Pancreas (tissue), 10 donors: ENCODE measurements at places on chromosomes 1 and 21.

DNA sequence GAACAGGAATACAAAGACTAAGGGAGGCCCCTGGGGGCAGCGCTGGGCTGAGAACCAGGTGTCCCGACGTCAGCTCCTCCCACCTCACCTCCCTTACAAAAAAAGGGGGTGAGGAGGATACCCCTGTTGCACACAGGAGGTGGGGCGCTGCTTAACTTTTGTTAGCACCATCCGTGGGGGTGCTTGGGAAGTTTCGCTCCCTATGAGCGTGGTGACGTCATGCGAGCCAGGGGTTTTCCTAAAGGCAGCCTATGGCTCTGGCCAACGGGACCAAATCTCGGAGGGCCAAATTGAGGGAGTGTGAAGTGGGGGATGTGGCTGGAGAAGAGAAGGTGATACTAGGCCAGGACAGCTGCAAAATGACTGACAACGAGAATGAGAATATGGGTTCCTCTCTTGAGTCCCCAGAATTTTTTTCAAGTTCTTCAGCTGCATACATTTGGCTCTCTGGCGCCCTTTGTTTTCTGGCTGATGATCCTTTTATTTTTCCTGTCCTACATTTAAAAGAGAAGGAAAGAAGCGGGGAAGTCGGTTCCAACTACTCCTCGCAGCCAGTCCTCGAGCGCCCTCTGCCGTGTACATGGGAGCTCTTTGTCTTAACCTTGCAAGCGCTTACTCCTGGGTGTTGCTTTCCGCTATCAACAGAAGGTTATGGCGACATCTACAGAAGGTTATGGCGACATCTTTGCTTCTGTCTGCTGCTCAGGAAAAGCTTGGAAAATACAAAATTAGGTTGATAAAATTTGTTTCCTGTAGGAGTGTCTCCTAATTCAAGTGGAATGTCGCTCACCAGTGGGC, 48.0 kb upstream of the ZC3H11B start:
- no peak overlapping the region for H3K27ac ChIP-seq
- no peak overlapping the region for H3K4me3 ChIP-seq
- DNase-seq = peak; percentile 83
- H3K4me1 ChIP-seq = no peaks in the 10 kb centered on the region

GRCh38 chr1:115377411-115377810, 39.4 kb upstream of the NGF start:
- H3K27ac ChIP-seq = no peak overlapping the region
- H3K4me3 ChIP-seq = no peak overlapping the region
- H3K36me3 ChIP-seq = no peaks in the 10 kb centered on the region

GRCh38 chr1:87686136-87686495, 357.4 kb downstream of the LMO4 start:
- no peak for DNase-seq
- H3K27ac ChIP-seq = no peak overlapping the region
- no peaks in the 10 kb centered on the region for H3K36me3 ChIP-seq
- peaks cover 8% of the 10 kb centered on the region for H3K4me1 ChIP-seq

GRCh38 chr1:176211396-176212165, 4.5 kb upstream of the COP1 start:
- H3K4me1 ChIP-seq = peaks cover 1% of the 10 kb centered on the region
- no peak overlapping the region for H3K4me3 ChIP-seq
- peak overlapping the region; percentile 31 for H3K27ac ChIP-seq

DNA sequence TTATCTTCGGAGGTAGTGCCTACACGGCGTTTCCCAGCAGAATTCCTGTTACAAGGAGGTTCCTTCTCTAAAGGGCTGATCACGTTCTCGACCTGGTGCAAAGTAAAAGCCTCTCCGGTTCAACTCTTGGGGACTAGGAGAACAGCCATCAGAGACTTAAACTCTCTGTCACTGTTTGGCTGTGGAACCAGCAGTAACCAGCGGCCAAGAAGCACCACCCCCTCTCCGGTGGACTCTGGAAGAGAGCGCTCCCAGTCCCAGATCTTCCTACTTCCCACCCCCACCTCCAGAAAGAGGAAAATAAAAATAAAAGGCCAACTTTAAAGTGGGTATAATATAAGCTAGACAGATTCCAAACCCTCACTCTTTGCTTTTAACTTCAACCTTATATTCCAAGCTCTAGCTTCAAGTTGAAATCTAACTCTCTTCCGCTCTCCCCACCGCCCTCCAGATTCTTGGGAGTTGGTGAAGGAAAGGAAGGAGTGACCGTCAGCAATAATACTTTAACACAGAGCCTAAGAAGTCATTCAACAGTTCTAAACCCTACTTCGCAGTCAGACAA, 2.9 kb downstream of the BRINP3 start:
- peaks cover 5% of the 10 kb centered on the region for H3K27me3 ChIP-seq
- H3K4me3 ChIP-seq = peak overlapping the region; percentile 1
- H3K4me1 ChIP-seq = peaks cover 4% of the 10 kb centered on the region
- DNase-seq = no peak
- H3K27ac ChIP-seq = no peak overlapping the region
- no peaks in the 10 kb centered on the region for H3K36me3 ChIP-seq

- no peak overlapping the region for H3K27ac ChIP-seq
- peaks cover 21% of the 10 kb centered on the region for H3K4me1 ChIP-seq
- H3K36me3 ChIP-seq = no peaks in the 10 kb centered on the region
- no peaks in the 10 kb centered on the region for H3K27me3 ChIP-seq
- DNase-seq = no peak
- no peak overlapping the region for H3K4me3 ChIP-seq
These were observed 8.7 kb upstream of the ECE1 start for GRCh38 chr1:21298981-21299391.

DNA sequence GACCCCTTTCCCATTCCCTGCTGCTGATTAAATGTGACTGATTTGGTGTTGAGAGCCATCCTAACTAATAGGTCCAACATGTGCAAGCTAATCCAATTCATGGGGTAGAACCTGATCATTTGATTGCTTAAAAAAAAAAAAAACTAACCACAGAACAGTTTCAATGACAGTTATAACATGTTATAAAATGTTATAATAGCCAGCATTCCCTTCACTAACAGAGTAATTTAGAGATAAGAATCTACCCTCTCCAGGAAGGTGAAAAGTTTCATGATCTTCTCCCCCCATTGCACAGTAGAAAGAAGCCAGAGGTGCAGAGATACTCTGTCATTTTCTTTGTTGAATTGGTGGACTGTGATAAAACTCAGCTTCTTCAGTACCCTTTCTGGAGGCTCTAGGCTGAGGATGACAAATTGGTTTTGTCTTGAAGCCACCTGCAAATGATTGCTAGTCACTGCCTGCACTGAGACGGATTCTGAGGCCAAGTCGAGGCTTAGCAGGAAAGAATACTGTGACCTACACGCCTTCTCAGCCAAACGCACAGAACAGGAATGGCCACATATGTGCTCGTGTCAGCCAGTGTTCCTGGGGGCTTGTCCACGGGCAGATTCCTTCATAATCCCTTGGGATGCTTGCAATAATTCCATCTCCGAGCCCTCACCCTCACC, 215.7 kb upstream of the IRF2BP2 start:
- no peaks in the 10 kb centered on the region for H3K36me3 ChIP-seq
- no peak for DNase-seq
- H3K27me3 ChIP-seq = no peaks in the 10 kb centered on the region
- no peak overlapping the region for H3K27ac ChIP-seq

DNA sequence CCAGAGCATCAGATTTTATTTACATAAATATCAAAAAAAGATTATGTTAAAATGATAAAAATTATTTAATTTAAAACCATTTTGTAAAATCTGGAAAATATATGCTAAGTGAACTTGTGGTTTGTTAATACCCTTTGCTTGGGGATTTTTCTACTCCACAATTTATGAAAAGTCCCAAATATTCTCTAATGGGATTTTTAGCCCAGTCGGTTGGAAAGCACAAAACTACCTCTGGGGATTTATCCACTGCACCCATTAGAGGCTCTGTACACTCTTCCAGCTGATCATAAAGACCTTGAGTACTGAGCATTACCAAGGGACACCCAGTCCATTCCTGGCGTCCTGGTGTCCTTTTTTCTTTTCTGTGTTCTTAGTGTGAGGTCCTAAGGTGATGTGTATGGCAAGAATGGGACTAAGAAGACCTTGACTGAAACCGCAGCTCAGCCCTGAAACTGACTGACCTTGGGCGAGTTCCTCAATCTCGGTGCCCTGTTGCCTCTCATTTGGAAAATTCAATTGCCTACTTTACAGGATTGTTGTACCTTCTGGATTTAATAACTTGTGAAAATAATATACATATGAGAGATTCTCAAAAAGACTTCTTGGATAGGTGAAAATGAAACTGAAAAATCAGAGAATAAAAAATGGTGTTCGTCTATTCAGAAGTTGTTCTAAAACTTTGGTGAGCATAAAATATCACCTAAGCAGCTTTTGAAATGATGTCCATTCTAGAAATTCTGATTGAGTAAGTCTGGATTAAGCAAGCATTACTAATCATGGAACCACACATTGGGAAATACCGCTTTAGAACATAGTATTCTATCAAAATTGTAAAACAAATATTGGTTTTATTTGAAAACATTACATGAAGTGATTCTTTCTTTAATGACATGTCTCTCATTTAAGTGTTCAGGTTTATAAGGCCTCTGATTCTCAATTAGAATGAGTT, 21.5 kb upstream of the SAMSN1 start:
- no peak overlapping the region for H3K4me3 ChIP-seq
- H3K27me3 ChIP-seq = no peaks in the 10 kb centered on the region
- no peaks in the 10 kb centered on the region for H3K4me1 ChIP-seq
- H3K36me3 ChIP-seq = no peaks in the 10 kb centered on the region

GRCh38 chr1:87820668-87821334, 492.1 kb downstream of the LMO4 start:
- H3K4me1 ChIP-seq = no peaks in the 10 kb centered on the region
- H3K36me3 ChIP-seq = no peaks in the 10 kb centered on the region
- DNase-seq = no peak

- no peaks in the 10 kb centered on the region for H3K36me3 ChIP-seq
- no peaks in the 10 kb centered on the region for H3K27me3 ChIP-seq
These were observed 11.9 kb upstream of the PTCH2 start for GRCh38 chr1:44854970-44855369.

GRCh38 chr1:175803413-175803812, 60.0 kb upstream of the TNR start:
- H3K27me3 ChIP-seq = no peaks in the 10 kb centered on the region
- H3K27ac ChIP-seq = peak overlapping the region; percentile 7
- H3K4me1 ChIP-seq = peaks cover 13% of the 10 kb centered on the region
- no peak overlapping the region for H3K4me3 ChIP-seq

- H3K27me3 ChIP-seq = no peaks in the 10 kb centered on the region
- H3K4me1 ChIP-seq = peaks cover 6% of the 10 kb centered on the region
- H3K4me3 ChIP-seq = no peak overlapping the region
- no peaks in the 10 kb centered on the region for H3K36me3 ChIP-seq
- DNase-seq = no peak
These were observed 13.9 kb upstream of the C1orf141 start for GRCh38 chr1:67148516-67149178.

DNA sequence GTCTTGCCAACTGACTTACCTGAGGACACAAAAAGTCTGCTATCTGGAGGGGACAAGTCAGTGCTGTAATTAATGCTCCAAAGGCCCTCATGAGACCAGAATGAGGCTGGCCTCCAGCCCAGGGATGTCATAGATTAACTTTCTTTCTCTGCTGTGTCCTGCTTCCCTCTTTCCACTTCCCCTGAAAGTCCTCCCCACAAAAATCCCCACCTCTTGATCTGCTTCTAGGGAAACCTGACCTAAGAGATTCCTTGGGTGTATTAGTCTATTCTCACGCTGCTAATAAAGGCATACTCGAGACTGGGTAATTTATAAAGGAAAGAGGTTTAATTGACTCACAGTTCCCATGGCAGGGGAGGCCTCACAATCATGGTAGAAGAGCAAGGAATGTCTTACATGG, 39.2 kb downstream of the RUNX3 start:
- no peak overlapping the region for H3K27ac ChIP-seq
- H3K4me1 ChIP-seq = no peaks in the 10 kb centered on the region

GRCh38 chr1:192516776-192517297, 58.7 kb upstream of the RGS1 start:
- H3K27ac ChIP-seq = no peak overlapping the region
- H3K36me3 ChIP-seq = no peaks in the 10 kb centered on the region
- no peak overlapping the region for H3K4me3 ChIP-seq
- H3K27me3 ChIP-seq = no peaks in the 10 kb centered on the region
- no peaks in the 10 kb centered on the region for H3K4me1 ChIP-seq
